ENCODE measurements at places on chromosomes 4 and X.

DNA sequence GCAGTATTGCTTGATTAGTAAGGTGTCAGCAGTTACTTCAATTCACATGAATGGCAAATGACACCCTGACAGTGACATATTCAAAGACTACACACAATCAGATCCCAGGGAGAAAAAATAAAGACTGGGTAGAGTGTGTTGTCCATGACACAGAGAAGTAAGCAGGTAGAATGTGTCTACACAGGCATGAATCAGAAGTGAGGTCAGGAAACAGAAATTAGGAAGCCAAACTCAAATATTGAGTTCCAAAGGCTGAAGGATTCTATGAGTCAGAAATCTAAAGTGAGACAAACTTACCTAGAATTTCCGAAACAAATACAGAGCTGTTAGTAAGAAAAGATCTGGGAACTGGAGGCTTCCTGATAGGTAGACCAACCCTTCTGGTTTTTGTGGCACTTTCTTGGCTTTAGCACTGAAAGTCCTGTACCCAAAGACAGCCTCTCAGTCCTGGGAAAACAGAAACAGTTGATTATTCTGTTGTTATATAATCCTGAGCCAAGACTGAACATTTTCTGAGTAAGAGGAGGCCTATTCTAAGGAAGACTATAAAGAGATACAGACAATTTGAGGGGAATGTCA is 24.3 kb upstream of the GLRA2 start:
- no peak for DNase-seq

DNA sequence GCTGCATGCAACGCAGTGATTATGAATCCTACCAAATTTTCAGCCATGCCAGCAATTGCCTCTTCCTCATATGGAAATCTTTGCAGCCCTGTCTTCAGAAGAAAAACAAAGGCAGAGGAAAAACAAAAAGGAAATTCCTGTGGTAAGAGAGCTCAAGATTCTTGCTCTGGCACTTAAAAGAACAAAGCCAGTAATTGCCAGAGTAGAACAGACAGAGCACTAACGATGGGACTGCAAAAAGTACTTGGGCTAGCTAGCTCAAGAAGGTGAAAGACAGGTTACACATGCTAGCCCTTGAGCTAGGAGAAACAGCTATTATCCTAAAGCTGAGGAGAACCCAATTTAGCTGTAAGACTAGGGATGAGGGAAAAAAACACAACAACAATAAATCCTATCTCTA is 582.3 kb downstream of the KCNIP4 start:
- no peak for DNase-seq

- DNase-seq, result no peak
These were observed 24.9 kb downstream of the LHFPL1 start for GRCh38 chrX:112654871-112655270.

DNA sequence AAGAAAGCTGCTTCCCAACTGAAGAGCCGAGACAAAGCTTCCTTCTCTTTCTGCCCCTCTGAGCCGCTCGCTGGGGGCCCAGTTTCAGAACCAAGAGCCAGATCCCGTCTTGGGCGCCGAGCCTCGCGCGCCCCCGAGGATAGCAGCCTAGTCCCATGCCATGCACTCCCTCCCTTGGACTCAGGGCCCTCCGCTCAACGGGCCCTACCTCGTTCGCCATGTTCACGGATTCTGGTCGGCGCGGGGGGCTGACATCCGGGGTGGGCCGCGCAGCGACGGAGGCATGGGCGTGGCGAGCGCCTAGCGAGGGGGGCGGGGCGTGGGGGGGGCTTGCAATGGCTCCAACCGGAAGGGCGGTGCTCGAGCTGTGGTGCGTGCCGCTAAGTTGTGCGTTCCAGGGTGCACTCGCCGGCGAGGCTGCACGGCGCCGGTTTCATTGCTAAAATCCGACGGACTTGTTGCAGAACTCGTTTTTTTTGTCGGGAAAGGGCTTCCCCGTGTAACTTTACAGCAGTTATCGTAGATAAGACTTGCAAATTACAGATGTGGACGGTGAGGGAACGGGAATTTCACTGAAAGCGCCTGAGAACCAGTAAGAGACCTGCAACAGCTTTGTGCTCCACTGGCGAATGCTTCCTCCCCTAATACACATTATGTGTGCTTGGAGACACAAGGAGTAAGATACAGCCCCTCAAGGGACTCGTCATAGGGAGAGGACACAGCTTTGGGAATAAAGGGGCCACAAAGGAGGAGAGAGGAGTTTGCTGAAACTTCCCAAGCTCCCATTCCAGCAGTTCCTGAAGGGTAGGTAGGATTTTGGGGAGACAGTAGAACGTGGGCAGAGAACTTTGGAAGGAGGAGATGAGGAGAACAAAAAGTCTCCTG is at the start of gene ADH5:
Gene ADH5, minus strand, starts transcription at position 308 of the 885 bp plus-strand sequence. Its CDS starts 88 bp downstream, at position 220.
- peak; percentile 92 for DNase-seq

Data from suprapubic skin (tissue), 4 donors.